ENCODE measurements at places on chromosomes 6 and 20.

DNA sequence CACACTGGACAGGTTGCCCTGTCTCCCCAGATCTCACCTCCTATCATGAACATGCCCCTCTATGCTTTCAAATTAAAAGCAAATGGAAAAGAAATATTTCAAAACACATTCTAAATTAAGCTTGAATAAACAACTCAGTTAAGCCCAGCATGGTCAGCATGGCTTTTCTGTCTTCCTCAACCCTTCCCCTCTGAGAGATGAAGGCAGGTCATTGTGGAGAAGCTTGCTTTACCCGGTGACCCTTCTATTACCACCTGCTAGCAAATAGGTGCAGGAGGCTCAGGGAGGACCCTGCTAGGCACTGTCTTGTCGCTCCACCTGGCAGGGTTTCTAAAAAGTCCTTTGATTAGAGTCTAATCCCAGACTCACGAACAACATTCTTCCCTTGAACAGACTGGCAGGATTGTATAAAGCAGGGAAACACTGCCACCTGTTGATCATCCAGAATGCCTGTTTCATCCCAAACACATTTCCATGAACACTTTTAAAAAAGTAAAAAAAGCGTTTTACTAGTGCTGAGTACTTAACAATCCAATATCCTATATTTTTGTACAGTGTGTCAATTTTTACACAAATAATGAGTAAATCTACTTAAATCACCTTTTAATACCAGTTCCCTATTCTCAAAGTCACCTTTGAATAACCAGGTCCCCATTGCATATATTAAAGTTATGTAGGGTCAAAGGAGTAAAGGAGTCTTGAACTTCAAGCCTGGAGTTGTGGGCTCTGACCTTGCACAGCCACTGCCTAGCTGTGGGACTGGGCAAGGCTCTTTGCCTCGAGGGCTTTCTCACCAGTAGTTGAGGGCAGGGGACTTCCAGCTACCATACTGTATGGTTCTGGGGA lies 75.5 kb downstream of the GPR6 start:
- peak; percentile 73 for DNase-seq

DNA sequence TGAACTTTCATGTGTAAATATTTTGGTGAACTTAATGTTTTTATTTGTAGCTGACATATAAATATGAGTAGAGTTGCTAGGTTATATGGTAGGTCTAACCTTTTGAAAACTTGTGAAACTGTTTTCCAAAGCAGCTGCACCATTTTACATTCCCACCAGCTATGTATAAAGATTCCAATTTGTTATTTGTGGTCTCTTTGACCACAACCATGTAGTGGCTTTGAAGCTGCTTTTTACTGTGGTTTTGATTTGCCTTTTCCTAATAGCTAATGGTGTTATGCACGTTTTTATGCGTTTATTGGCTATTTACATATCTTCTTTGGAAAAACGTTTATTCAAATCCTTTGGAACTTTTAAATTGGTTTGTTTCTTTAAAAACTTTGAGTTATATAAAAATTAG lies 10.3 kb downstream of the CST3 start:
- DNase-seq, result no peak

DNA sequence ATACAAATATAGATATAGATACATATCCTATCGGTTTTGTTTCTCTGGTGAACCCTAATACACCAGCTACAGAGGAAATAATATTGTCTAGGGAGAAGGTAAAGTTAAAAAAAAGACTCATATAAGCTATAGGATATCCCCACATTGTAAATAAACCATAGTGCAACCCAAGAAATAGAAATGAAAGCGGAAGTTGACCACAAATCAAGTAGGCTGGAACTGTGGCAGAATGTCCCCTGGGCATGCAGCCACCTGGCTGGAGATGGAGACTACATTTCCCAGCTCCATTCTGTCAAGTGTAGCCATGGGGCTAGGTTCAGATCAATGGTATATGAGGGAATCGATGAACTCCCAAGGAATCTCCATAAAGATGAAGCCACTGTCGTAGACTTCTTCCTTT lies 70.1 kb upstream of the RPS6KA2 start:
- DNase-seq, result no peak

GRCh38 chr6:100001915-100002388 lies 7.9 kb upstream of the MCHR2 start:
- DNase-seq, result peak; percentile 71

DNA sequence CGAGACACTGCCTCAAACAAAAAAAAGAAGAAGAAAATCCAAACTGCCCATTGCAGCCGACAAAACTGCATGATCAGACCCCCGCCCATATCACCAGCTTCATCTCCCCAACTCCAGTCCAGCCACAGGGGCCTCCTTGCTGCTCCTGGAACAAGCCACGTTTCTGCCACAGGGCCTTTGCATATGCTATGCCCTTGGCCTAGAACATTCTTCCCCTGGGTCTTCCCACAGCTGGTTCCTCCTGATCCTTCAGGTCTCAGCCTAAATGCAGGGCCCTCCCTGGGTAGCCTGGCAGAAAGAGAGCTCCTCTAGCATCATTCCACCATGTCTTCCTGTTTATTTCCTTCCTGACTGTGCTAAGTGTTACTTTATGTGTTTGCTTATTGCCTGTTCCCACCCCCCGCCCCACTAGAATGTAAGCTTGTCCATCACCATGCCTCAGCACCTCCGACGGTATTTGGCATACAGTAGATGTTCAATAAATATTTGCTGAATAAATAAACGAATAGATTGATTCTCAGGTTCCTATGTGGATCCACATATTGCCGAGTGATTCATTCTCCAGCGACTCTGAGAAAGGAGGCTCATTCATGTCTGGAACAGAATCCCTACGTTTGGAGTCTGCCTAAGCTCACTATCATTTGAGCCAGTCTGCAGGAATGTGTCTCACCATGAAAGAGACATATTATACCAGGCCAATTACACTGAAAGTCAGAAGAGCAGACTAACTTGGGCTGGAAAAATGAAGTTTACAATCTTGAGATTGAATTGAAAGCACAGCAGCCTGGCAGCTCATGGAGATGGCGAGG lies 56.1 kb downstream of the NFATC2 start:
- DNase-seq, result no peak

- DNase-seq, result peak; percentile 76
Observed at GRCh38 chr6:150395388-150396009, 26.7 kb downstream of the IYD start.

DNA sequence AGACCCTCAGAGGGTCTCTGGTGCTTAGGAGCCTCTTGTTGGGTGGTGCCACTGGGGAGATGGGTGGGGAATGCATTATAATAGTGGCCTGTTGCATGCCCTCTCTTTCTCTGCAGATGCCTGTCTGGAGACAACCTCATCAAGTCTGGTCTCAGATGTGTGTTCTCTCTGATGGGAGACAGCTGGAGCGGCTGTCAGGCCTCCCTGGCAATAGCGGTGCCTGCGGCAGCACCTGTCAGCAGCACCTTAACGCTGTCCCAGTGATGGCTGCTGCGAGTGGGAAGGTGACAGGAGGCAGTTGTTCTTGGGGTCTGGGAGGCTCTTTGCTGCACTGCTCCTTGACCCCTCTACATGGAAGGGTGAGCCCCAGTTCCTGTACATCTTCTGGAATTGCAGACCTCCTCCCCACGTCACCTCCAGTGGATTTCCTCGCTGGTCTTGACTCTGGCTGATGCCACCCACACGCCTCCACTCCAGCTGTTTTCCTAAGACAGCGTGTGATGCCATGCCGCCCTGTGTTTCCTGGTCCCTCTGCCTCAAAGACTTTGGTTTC lies 63.3 kb upstream of the BLCAP start:
- DNase-seq, result no peak
